ENCODE measurements at places on chromosomes 4 and X. TPM values are rescaled to one million over a fixed set of nuclear protein-coding genes. Genes with fewer than 3 reads are reported as not detected.

The DMRTC1B gene
- total RNA-seq: not detected

The CD40LG gene
- total RNA-seq: 0.38 TPM

The SYTL5 gene
- total RNA-seq: 0.76 TPM

DNA sequence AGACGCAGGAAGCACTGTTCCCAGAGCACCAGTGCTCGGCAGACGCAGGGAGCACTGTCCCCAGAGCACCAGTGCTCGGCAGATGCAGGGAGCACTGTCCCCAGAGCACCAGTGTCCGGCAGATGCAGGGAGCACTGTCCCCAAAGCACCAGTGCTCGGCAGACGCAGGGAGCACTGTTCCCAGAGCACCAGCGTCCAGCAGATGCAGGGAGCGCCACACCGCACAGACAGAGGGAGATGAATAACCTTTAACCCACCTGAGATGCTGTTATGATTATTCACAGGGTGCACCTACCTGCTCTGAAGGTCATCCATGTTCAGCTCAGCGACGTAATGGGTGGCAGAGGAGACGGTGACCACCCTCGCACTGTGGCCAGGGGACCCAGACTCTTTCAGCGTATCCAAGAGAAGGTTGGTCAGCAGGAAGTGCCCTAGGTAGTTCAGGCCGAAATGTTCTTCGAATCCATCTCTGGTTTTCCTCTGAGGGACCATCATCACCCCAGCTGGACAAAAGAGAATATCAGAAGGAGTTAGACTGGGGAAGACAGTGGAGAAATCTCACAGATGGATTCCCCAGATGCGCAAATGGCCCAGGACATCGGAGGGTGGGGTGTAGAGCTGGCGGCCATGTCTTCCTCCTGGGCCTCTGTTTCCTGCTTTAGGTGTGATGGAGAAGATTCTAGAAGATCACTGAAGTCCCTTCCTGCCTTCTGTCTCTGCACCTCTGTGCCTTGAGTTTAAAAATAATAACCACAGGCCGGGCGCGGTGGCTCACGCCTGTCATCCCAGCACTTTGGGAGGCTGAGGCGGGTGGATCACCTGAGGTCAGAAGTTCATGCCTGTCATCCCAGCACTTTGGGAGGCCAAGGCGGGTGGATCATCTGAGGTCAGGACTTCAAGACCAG is 234.1 kb downstream of the DHRSX start:
- DNase-seq: no peak

- DNase-seq: no peak
These were observed 355.2 kb upstream of the GALNT7 start for GRCh38 chr4:172813359-172813923.

- no peak for DNase-seq
These were observed 461.7 kb downstream of the RAPGEF2 start for GRCh38 chr4:159564615-159565014.

DNA sequence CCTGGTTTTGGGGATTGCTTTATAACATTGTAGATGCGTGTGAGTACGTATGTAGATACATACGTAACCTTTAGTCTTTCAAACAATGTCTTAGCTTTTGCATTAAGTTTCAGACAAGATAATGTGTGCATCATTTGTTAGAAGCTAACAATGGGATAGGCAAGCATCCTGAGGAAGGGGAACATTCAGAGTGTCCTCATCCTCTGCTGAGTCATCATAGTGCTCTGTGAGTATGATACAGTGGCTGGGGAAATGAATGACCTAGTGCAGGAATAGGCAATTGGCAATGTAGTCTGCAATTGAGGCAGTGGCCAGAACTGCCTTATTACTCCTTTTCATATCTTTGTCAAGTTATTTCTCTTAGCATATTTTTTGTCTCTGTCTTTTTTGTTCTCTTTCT is 7.3 kb downstream of the NAP1L5 start:
- no peak for DNase-seq

DNA sequence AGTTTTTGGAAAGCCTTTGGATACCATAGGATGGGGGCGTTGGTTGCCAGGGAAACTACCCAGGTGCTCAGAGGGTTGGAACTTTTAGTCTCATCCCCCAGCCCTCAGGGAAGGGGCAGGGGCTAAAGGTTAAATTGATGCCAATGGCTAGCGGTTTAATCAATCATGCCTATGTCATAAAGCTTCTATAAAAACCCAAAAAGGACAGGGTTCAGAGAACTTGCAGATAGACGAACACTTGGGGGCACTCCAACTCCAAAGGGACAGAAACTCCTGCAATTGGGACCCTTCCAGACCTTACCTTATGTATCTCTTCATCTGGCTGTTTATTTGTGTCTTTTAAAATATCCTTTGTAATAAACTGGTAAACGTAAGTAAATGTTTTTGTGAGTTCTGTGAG is 30.0 kb upstream of the GPR173 start:
- DNase-seq: no peak

GRCh38 chr4:16588651-16589050 is 309.8 kb downstream of the LDB2 start:
- DNase-seq: no peak

DNA sequence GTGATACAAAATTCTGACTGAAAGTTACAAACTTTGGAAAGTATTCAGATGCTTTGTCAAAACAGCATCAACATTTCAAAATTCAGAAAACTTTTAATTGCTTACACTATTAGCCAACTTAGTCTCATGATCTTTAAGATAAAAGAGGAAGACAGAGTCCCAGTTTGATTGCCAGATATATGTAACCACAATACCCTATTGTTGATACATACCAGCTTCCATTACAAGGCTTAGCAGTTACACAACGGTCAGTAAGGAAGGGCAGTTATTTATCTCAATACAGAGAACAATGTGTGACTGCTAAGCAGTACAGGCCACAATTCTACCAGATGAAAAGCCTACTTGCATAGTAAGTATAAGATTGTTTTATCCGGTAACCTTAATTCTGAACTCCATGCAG is 138.4 kb downstream of the SPANXN3 start:
- no peak for DNase-seq

DNA sequence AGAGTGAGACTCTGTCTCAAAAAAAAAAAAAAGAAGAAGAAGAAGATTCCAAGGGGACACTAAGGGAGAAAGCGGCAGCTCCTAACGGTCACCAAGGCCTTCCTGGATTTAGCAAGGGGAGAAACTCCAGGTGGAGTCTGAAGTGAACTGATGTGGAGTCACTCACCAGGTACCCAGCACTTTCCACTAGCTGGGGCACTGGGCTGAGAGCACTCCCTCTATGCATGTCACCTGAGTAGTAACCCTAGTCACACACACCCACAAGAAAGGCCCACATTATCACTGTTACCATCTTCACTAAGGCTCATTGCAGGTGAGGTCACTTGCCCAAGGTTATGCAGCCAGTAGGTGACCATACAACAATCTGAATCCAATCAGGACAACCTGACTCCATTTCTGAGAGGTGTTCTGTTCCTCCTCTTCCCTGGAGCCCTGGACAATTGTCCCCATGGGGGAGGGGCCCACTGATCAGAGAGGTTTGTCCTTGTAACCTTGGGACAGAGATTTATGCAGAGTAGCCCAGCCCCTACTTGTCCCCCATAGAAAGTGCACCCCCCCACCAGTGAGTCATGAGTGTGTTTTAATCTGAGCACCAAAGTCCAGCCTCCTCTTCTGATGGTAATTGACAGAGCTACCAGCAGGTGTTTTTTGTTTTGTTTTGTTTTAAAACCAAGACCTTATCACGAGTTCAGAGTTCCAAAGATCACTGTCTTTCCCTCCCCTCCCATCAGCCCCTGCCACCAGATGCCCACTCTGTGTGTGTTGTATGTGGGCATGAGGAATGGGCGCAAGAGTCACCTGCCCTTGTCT is 5.9 kb upstream of the SASH3 start:
- no peak for DNase-seq

GRCh38 chrX:72125331-72126047 is 6.2 kb downstream of the RTL5 start:
- DNase-seq: no peak
